ENCODE measurements at places on chromosomes 3 and 15.
A peak's percentile ranks its signal among the peaks of the same experiment; 100 is the strongest.

DNA sequence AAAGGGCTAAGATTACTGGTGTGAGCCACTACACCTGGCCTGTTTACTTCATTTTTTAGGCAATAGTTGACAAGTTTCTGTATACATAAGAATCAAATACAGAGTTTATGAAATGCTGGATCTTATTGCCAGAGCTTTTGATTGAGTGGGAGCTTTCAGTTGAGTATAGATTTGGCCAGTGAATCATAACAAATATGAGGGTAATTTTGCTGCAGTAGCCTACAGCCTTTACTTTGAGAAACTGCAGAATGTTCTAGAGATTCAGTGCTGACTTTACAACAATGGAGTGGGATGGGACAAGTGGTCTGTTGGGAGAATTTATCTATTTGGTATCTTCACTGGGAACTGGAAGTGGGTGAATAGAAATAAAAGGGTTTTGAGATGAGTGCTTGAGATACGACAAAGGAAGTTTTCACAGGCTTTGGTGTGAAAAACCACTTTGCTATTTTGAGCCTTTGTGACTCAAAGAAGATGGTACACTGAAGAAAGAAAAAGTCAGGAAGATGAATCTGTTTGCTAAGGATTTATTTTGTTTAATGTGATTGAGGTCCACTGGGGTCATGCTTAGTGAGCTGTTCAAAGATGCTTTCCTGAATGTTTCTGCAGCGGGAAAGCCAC lies 227.8 kb downstream of the UBE2E2 start:
- H3K4me3 ChIP-seq, result no peak overlapping the region
- no peaks in the 10 kb centered on the region for H3K4me1 ChIP-seq
- H3K27ac ChIP-seq, result no peak overlapping the region
- no peak for DNase-seq
- no peaks in the 10 kb centered on the region for H3K36me3 ChIP-seq
- no peaks in the 10 kb centered on the region for H3K27me3 ChIP-seq

GRCh38 chr3:107904536-107905066 lies 186.2 kb downstream of the CD47 start:
- H3K4me3 ChIP-seq, result no peak overlapping the region
- H3K36me3 ChIP-seq, result no peaks in the 10 kb centered on the region
- no peak overlapping the region for H3K27ac ChIP-seq

DNA sequence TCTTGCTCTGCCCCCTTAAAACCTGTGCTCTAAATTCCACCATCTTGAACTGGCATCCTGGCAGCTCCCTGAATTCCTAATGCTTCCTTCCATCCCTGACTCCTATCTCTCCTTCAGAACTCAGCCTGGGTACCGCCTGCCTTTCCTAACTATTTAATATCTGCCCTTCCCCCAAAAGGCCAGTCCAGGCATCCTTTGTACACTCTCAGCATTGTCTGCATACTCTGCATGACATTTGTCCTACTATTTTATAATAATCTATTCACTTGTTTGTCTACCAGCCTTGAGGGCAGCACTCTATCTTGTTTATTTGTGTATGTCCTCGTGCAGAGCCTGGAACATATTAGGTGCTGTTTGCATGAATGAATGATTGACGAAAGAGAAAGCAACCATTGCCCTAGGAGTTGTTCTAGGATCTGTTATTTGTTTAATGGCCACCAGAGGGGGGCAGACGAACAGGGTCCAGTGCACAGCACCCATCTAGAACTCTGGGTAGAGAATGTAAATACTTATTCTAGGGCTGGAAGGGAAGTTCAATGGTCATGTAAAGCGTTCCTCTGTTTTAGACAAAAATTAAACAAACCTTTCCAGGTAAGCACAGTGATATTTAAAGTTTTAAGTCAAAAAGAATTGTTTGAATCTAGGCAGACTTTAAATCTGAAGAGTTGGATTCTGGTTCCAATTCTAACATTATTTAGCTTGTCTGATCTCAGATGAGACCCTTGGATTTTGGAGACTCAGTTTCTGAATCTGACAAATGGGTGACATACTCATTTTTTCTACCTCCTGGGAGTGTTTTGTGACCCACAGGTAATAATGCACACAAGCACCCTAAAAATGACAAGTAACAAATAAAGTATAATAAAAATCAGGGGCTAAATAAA lies 125.8 kb upstream of the GALNT15 start:
- H3K27me3 ChIP-seq, result no peaks in the 10 kb centered on the region
- H3K36me3 ChIP-seq, result no peaks in the 10 kb centered on the region
- no peak overlapping the region for H3K4me3 ChIP-seq
- peak overlapping the region; percentile 3 for H3K27ac ChIP-seq
- peak; percentile 84 for DNase-seq

- H3K27me3 ChIP-seq, result no peaks in the 10 kb centered on the region
- H3K27ac ChIP-seq, result no peak overlapping the region
- H3K4me3 ChIP-seq, result no peak overlapping the region
- no peaks in the 10 kb centered on the region for H3K4me1 ChIP-seq
- no peak for DNase-seq
Measured at GRCh38 chr3:166570102-166570501, 732.9 kb upstream of the BCHE start.

GRCh38 chr3:178246004-178246403 lies 290.2 kb upstream of the KCNMB2 start:
- no peaks in the 10 kb centered on the region for H3K4me1 ChIP-seq
- no peaks in the 10 kb centered on the region for H3K27me3 ChIP-seq
- no peak overlapping the region for H3K4me3 ChIP-seq
- H3K36me3 ChIP-seq, result peaks cover 6% of the 10 kb centered on the region

GRCh38 chr3:64496786-64497490 lies 190.9 kb downstream of the ADAMTS9 start:
- H3K27me3 ChIP-seq, result no peaks in the 10 kb centered on the region
- H3K4me3 ChIP-seq, result no peak overlapping the region
- H3K36me3 ChIP-seq, result no peaks in the 10 kb centered on the region
- H3K27ac ChIP-seq, result no peak overlapping the region
- DNase-seq, result no peak

DNA sequence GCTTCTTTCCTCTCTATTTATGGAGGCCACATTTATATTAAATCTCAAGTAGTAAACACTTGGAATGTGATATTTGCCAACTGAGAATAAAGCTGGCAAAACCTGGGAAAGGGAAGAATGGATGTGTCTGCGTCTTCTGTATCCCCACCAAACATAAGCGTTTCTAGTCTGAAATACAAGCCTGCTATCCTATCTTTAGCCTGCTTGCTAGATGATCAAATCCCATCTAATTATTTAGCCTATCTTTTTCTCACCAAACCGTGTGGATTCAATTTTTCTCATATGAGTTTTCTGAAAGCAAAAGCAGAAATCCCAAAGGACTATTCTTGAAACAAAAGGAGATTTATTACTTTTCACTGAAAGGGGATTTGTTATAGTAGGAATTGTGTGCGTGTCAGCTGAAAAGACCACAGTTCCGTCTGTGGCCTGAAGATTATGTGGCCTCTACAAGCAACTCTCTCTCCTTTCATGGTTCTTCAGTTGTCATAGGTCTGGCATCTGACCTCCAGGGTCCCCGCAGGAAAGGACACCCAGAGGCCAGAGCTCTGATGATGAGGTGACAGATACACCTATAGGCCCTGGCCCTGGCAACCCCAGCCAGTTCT lies 266.0 kb upstream of the MCTP2 start:
- no peak overlapping the region for H3K4me3 ChIP-seq
- no peaks in the 10 kb centered on the region for H3K4me1 ChIP-seq
- no peaks in the 10 kb centered on the region for H3K36me3 ChIP-seq
- no peak overlapping the region for H3K27ac ChIP-seq

DNA sequence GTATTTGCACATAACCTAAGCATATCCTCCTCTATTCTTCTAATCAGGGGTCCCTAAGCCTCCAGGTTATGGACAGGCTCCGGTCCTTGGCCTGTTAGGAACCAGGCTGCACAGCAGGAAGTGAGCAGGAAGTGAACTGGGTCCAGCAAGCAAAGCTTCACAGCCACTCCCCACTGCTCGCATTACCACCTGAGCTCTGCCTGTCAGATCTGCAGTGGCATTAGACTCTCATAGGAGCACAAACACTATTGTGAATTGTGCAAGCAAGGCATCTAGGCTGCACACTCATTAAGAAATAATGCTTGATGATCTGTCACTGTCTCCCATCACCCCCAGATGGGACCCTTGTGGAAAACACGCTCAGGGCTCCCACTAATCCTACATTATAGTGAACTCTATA lies 9.8 kb downstream of the MSL2 start:
- peaks cover 34% of the 10 kb centered on the region for H3K4me1 ChIP-seq
- H3K4me3 ChIP-seq, result no peak overlapping the region
- no peaks in the 10 kb centered on the region for H3K27me3 ChIP-seq
- H3K27ac ChIP-seq, result no peak overlapping the region

DNA sequence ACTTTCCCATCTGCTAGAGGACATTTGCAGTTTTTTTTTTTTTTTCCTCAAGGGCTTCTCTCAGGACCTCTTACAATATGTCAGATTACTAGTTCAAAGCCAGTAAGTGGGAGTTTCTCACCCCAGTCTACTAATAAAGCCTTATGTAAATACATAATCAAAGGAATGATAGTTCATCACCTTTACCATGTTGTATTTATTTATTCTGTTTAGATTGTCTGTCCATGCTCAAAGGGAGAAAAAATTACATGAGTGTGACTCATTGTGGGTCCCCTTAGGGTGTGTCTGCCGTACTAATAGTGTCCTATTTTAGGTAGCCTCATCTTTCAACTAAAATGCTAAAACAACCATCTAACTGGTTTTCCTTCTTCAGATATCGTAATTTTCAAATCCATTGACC lies 917.6 kb downstream of the EPHA3 start:
- H3K4me3 ChIP-seq, result no peak overlapping the region
- no peak for DNase-seq
- H3K27me3 ChIP-seq, result no peaks in the 10 kb centered on the region
- peaks cover 6% of the 10 kb centered on the region for H3K4me1 ChIP-seq
- no peak overlapping the region for H3K27ac ChIP-seq
- no peaks in the 10 kb centered on the region for H3K36me3 ChIP-seq

- H3K36me3 ChIP-seq, result no peaks in the 10 kb centered on the region
- H3K4me1 ChIP-seq, result peaks cover 56% of the 10 kb centered on the region
- peak; percentile 66 for DNase-seq
- no peaks in the 10 kb centered on the region for H3K27me3 ChIP-seq
Measured at GRCh38 chr15:32688151-32688639, 29.6 kb upstream of the GREM1 start.

DNA sequence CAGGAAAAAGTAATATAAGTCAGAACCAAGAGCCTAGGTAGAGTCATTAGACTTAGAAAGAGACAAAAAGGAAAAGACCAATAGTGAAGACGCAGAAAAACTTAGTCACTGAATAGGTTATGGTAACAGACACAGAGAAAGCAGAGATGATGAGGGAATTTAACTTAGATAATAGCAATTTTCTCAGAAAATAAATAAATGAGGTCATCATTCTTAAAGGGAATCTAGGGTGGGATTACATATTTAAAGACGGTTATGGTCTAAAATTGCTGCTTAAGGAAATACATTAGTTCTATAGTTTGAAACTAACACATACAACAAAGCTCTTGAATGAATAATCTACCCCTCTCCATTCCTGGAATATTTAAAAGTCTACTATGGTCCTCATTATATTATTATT lies 59.4 kb downstream of the UBR1 start:
- no peaks in the 10 kb centered on the region for H3K4me1 ChIP-seq
- H3K4me3 ChIP-seq, result no peak overlapping the region
- H3K36me3 ChIP-seq, result peaks cover 42% of the 10 kb centered on the region
- DNase-seq, result no peak
- H3K27ac ChIP-seq, result no peak overlapping the region

GRCh38 chr3:147415874-147416273 lies 6.7 kb downstream of the ZIC1 start:
- H3K4me3 ChIP-seq, result no peak overlapping the region
- H3K27me3 ChIP-seq, result peaks cover 29% of the 10 kb centered on the region
- no peaks in the 10 kb centered on the region for H3K4me1 ChIP-seq
- no peaks in the 10 kb centered on the region for H3K36me3 ChIP-seq
- H3K27ac ChIP-seq, result no peak overlapping the region

- peaks cover 40% of the 10 kb centered on the region for H3K4me1 ChIP-seq
- no peaks in the 10 kb centered on the region for H3K27me3 ChIP-seq
- peak; percentile 78 for DNase-seq
Measured at GRCh38 chr3:177574222-177574856, 377.1 kb upstream of the TBL1XR1 start.

DNA sequence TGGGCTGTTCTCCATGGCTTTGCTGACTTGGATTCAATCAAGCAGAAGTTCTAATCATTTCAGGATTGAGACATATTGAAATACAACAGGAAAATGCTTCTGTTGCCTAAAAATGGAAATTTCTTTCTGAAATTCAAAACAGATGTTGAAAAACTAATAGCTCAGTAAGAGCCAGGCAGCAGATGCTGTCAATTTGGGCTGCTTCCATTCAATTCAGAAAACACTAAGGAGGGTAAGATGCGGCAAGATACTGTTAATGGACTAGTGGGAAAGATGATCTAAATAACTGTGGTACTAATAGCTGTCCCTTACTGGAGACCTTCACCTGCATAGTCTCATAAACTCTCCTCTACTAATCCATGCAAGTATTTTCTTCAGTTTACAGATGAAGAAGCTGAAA lies 53.5 kb downstream of the DGKG start:
- no peak overlapping the region for H3K27ac ChIP-seq
- H3K4me1 ChIP-seq, result no peaks in the 10 kb centered on the region
- no peaks in the 10 kb centered on the region for H3K36me3 ChIP-seq
- no peak for DNase-seq
- H3K4me3 ChIP-seq, result no peak overlapping the region

DNA sequence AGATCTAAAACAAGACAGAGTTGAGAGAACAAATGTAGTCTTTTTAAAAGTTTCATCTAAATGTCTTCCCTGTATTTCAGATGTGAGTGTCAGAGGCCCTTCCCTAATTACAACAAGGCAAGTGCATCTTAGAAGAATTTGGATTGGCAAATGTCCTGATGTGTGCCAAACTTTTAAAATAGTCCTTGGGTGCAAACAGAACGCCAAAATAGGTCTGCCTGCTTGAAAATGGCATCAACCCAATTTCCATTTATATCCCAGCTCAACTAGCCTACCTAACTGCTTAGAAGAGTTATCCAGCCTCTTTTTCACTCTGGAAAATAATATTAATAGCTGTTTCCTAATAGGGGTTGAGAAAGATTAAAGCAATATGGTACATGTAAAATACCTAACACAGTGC lies 311.8 kb upstream of the ARRDC4 start:
- no peak overlapping the region for H3K4me3 ChIP-seq
- H3K27ac ChIP-seq, result no peak overlapping the region
- H3K27me3 ChIP-seq, result peaks cover 12% of the 10 kb centered on the region

GRCh38 chr15:58734859-58735258 lies 14.6 kb downstream of the ADAM10 start:
- no peak overlapping the region for H3K27ac ChIP-seq
- H3K4me1 ChIP-seq, result peaks cover 53% of the 10 kb centered on the region
- no peak for DNase-seq
- no peak overlapping the region for H3K4me3 ChIP-seq

Data from MCF 10A (cell line).